Urinary bladder (tissue), 4 donors: ENCODE measurements at places on chromosomes 5 and 9. TPM values are rescaled to one million over a fixed set of nuclear protein-coding genes. Genes with fewer than 3 reads are reported as not detected.

FOXD4L5 gene
- not detected for polyA plus RNA-seq

PCDHA9 gene
- polyA plus RNA-seq, result 0.03 TPM

DNA sequence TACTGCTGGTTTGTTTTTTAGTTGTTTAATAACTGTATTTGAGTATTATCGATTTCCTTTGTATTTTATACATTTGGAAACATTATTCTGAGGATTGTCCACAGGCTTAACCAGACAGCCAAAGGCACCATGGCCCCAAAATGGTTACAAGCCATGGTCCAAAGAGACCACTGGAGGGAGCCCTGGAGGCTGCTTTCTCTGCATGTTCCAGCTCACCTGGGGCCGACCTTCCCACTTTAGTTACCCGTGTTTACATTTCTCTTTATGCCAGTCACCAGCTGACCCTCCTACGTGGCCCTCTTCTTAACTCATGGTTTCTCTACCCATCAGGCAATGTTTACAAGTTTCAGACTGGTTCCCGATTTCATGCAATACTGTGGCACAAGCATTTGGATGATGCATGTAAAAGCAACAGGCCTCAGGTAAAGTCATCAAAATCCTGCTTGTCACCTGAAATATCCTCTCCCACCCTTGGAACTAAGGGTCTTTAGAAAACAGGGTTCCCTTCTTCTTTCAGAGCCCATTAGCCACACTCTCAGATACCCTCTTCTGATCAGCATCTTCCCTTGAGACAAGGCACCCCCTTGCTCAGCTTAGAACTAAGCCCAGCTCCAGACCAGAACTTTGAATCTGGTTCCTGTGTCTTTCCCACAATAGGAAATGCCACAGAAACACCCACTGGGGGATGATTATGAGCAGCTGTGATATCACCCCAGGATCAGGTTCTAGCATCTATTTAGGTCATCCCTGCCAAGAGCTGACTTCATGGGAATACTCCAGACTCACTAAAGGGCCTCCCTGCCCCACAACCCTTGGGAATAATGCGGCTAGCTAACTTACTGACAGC, 49.9 kb upstream of the GARNL3 start:
- DNase-seq, result no peak

ANKRD18A gene
- polyA plus RNA-seq, result 0.91 TPM

DNA sequence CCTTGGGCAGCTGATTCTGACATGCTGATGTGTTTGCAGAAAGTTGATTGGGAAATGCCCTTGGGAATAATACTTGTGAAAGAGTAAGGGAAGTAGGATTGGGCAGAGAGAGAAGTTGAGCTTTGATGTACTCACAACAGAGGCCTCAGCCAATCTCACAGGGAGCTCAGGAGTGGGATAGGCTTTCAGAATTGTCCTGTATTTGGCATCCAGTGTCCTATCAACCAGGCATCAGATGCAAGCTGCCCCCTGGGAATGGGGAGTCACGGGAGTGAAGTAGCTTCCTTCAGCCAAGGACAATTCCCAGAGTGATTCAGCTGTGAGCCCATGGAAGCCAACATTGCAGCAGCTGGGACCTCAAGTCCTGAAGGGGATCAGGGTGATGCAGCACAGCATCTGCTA, 39.6 kb downstream of the DMAC1 start:
- no peak for DNase-seq

PCDHA4 gene
- polyA plus RNA-seq, result 0.28 TPM

DNA sequence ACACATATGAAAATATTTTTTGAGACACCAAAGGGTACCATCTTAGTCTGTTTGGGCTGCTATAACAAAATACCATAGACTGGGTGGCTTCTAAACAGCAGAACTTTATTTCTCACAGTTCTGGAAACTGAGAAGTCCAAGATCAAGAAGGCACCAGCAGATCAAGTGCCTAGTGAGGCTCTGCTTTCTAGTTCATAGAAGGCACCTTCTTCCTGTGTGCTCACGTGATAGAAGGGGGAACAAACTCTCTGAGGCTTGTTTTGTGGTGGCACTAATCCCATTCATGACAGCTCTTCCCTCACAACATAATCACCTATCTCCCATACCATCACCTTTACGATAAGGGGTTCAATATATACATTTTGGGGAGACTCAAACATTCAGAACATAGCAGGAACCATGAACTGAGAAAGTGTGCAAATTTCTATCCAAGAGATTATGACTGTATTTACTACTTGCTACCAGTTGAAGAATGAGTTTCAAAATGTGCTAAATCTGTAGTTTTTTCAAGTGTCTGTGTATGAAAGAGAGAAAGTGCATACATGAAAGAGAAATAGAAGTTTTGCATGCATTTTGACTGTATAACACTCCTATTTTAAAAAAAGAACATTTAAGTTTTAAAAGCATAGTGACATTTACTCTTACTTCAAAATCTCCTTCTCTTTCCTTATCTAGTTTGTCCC, 207.3 kb downstream of the PARP8 start:
- DNase-seq, result no peak

DNA sequence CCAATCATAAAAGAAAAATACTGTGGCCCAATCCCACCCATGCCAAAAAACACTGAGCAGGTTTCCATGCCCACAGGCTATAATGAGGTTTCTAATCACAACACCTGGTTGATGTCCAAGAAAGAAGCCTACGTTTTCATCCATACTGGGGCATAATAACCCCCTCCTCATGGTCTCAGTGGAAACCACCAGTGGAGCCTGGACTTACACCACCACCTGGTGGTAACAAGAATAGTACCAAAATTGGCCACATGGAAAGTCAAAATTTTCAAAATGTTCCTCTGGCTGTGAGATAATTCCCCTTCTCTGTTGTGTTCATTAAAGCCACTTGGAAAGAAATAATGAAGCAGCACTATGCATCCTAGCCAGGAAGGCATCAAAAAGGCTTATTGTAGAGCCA, 687.3 kb upstream of the ST8SIA4 start:
- DNase-seq, result no peak

DNA sequence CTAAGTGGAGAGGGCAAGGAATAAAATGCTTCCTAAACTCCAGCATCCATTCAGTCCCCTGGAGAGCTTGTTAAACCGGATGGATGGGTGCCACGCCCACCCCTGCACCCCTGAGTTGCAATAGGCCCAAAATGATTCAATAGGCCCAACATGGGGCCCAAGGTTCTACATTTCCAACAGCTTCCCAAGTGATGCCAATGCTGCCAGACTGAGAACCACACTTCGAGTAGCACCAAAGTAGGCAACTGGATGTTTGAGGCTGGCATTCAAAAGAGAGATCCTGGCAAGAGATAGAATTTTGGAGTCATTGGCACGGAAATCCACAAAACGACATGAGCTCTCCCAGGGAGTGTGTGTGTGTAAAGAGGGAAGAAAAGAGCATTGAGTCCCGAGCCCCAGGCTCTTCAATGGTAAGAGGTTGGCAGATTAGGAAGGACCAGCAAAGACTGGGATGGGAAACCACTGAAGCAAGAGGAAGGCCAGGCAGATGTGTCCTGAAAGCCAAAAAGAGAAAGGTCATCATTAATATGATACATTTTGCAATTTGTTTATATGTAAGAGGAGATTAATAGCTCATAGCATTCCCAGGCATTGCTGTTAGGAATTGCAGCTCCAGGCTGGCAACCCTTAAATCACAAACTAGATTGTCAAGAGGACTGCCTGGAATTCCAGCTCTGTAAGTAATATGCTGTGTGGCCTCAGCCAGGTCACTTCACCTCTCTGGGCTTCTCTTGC, 130.6 kb downstream of the KCNIP1 start:
- no peak for DNase-seq

ANKRD31 gene
- 0.05 TPM for polyA plus RNA-seq

ADAMTS6 gene
- 2.6 TPM for polyA plus RNA-seq

EPB41L4A gene
- 5.0 TPM for polyA plus RNA-seq

PCDHGA8 gene
- 0.25 TPM for polyA plus RNA-seq

DNA sequence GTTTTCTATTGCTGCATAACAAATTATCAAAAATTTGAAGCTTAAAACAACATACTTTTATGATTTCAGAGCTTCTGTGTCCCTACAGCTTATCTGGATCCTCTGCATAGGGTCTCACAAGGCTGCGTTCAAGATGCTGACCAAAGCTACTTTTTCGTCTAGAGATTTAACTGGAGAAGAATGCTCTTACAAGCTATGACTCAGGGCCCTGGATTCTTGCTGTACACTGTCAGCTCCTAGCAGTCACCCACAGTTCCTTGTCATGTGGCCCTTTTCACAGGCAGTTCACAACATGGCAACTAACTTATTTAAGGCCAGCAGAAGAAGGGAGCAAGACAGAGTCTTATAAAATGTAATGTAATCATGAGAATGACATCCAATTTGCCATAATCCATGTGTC, 70.8 kb upstream of the FAM174A start:
- DNase-seq, result no peak

DNA sequence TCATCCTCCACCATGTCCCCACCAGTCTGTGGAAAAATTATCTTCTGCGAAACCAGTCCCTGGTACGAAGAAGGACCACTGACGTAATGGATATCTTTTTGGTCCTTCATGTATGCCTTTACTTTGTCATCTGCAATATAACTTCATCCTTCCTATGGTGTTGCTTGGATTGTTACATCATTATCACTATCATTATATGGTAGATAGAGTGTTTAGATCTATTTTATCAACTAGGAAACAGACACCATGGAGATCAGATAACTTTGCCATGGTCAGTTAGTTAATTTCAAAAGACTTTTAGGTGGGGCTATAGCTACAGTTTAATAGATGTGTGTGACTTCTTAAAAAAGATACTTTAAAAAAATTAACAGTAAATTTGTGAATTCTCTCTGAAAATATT, 23.8 kb upstream of the CAMLG start:
- no peak for DNase-seq

GRCh38 chr5:87282269-87282668, 14.6 kb downstream of the RASA1 start:
- no peak for DNase-seq

- no peak for DNase-seq
Measured at GRCh38 chr9:93577078-93577974, 942 bp downstream of the PHF2 start.

ARL14EPL gene
- not detected for polyA plus RNA-seq

OCLN gene
- 3.0 TPM for polyA plus RNA-seq

DNA sequence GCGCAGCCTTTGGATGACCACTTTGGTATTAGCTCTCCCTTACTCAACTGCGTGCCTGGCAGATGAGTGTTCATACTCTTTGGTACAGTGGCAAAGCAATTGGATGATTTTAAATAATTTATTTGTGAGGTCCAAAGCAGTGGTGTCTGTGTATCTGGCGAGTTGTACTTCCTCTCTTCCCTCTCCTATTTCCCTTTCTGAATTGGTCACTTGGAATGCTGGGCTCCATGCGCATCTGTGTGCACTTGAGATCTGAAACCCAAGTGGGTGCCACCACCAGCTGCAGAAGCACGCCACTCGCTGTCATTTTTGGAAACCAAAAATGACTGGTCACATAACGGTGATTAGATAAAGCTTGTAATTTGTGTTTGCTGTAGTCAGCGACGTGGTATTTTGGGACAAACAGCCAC, 386.0 kb upstream of the KLF4 start:
- no peak for DNase-seq

- no peak for DNase-seq
Measured at GRCh38 chr9:136160381-136160841, 41.7 kb upstream of the TMEM250 start.

DNA sequence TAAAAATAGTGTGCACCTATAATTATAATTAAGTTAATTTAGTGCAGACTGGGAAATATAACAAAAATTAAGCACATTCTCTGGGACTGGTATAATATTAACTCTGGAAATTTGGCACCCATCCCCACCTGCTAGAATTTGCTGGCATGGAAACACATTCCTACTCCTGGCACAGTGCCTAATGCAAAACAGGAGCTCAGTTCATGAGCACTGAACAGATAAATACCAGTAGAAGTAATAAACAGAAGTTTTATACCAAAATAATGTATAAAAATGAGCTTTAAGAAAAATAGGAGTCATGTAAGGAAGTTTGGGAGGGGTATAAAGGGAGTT, 23.7 kb upstream of the NPR3 start:
- DNase-seq, result no peak

OR13C4 gene
- not detected for polyA plus RNA-seq

IRX4 gene
- not detected for polyA plus RNA-seq

CLPTM1L gene
- 85.3 TPM for polyA plus RNA-seq

GRCh38 chr5:82655078-82655477, 376.9 kb upstream of the RPS23 start:
- no peak for DNase-seq

GRCh38 chr5:111072949-111073682, 1.6 kb downstream of the TSLP start:
- no peak for DNase-seq

GRCh38 chr5:424301-425110, 18.5 kb upstream of the EXOC3 start:
- DNase-seq, result no peak

IFNB1 gene
- polyA plus RNA-seq, result not detected

DNA sequence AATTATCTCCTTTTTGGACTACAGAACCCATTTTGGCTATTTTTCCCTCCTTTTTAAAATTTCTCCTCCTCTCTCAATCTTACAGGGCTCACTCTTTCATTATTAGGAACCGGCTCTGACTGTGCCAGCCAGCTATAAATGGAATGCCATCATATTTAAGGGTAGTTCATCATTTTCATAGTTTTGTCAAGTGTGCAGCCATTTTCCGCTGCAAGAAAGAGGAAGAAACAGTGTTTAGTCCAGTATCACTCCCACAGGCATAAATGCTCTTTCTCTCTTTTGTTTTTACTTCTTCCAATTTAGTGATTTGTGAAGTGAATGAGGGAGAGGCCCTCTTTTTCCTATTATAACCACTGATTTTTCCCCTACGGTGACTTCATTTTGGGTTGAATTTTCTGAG, 290.0 kb downstream of the NR3C1 start:
- DNase-seq, result no peak
